ENCODE measurements at places on chromosomes 3 and 15.

GRCh38 chr3:4695846-4696245, 202.7 kb downstream of the ITPR1 start:
- H3K4me1 ChIP-seq, result no peaks in the 10 kb centered on the region

- no peak overlapping the region for H3K4me3 ChIP-seq
- no peak for DNase-seq
Observed at GRCh38 chr15:92638291-92638708, 17.3 kb downstream of the FAM174B start.

GRCh38 chr15:93932164-93932776, 299.1 kb upstream of the MCTP2 start:
- no peaks in the 10 kb centered on the region for H3K36me3 ChIP-seq
- DNase-seq, result no peak
- H3K4me3 ChIP-seq, result no peak overlapping the region
- H3K27me3 ChIP-seq, result no peaks in the 10 kb centered on the region
- no peaks in the 10 kb centered on the region for H3K4me1 ChIP-seq

- H3K4me3 ChIP-seq, result no peak overlapping the region
- no peaks in the 10 kb centered on the region for H3K36me3 ChIP-seq
- H3K27me3 ChIP-seq, result no peaks in the 10 kb centered on the region
Observed at GRCh38 chr3:174949523-174949922, 90.4 kb downstream of the NAALADL2 start.

Measured in activated T-cell treated with anti-CD3 and anti-CD28 coated beads, Interleukin-2, amount 50 U/mL, for 72 hours (primary cell).